ENCODE measurements at places on chromosomes 12 and 14.

DNA sequence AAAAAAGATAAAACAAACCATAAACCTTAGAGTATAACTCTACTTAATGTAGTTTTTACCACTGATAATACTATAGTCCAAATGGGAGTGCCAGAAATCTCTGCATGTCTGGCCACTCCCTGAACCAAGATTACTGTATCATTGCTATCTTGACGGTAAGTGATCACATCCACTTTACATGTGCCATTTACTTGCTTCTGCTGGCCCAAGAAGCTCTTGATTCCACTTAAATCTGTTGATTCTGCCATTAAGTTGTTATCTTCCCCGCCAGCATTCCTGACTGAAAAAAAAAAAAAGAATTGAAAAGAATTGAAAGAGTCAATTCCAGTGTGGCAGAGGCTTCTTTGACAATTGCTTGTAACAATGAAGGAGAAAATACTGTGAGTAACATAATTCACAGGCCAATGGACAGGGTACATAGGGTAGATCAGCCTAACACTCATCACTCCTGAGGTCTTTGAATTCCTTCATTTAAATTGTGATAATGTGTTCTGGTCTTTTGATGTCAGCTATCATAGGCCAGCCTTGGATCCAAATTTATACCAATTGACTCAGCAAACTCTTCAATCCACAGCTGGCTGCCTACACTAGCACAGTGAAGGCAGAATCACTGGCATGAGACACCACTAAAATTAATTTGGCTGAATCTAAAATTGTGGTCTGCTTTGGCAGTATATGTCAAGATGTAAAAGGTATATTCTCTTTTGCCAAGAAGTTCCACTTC, 665.2 kb upstream of the FLRT2 start:
- DNase-seq = no peak

GRCh38 chr14:57578801-57579200, 85.1 kb upstream of the CCDC198 start:
- DNase-seq = no peak

DNA sequence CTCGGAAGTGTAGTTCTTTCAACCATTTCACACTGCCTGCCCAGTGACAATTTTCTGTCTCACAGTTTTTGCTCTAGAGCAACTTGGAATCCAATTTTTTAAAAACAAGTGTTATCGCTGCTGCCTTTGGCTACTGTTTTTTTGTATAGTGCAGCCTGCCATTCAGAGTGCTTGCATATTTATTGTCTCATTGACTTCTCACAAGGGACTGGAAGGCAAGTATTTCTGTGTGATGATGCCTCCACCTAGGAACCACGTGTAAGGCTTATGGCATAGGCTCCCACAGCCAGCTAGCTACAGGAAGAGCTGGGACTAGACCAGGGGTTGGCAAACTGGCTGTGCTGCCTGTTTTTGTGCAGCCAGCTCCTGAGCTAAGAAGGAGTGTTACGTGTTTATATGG, 903 bp downstream of the PARPBP start:
- DNase-seq = no peak

GRCh38 chr14:100680439-100681051, 46.1 kb upstream of the DLK1 start:
- no peak for DNase-seq

DNA sequence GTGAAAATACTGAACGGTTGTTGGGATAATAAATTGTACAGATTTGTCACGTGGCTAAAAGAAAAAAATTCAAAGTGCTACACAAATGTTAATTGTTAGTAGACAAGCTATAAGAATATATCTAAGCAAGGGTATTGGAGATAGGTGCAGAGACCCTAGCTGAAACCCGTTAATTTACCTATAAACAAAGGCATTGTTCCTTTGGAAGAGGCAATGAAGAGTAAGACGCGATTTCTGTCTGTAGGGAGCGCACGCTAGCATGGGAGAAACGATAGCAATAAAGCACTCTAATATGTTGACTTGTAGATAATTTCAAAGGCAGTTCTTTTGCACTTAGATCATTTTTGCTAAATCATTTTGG, 565 bp downstream of the CCDC77 start:
- DNase-seq = no peak

- DNase-seq = no peak
Measured at GRCh38 chr14:102028733-102029132, 58.1 kb downstream of the HSP90AA1 start.

DNA sequence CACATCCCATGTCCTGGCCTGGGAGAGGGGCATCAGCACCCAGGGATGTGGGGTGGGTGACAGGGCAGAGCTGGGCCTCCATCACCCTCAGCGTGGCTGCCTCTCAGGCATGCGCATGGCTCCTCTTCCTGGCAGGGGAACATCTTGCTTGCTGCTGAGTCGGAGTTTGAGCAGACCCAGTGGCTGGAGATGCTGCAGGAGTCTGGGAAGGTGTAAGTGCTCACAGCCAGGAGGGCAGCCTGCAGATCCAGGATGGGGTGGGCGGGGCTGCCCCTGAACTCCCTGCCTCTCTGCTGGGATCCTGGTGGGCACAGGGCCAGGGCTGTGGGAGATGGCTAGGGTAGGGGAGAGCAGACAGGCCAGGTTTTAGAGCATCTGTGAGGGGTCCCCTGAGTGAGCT, 16.2 kb downstream of the PLEKHD1 start:
- DNase-seq = no peak

DNA sequence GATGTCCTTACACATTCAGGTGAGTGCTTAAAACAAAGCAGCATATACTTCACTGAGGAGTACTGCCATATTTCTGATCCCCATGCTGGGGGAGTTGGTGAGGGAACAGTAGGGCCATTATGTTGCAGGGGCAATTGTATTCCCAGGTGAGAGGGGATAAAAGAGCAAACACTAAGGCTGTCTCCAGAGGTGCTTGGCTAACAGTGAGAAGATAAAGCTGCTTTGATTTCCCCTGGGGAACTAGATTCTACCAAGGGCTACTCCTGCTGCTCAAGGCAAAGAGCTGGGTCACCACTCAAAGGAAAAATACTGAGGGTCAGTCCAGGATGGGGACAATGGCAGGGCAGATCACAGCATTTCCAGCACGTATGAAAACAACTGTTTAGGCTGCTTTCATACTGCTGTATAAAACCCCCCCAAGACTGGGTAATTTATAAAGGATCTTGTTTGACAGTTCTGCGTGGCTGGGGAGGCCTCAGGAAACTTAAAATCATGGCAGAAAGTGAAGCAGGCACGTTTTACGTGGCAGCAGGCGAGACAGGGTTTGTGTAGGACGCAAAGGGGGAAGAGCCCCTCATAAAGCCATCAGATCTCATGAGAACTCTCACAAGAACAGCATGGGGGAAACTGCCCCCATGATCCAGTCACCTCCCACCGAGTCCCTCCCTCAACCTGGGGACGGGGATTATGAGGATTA, 47.8 kb upstream of the OR5AU1 start:
- DNase-seq = no peak

DNA sequence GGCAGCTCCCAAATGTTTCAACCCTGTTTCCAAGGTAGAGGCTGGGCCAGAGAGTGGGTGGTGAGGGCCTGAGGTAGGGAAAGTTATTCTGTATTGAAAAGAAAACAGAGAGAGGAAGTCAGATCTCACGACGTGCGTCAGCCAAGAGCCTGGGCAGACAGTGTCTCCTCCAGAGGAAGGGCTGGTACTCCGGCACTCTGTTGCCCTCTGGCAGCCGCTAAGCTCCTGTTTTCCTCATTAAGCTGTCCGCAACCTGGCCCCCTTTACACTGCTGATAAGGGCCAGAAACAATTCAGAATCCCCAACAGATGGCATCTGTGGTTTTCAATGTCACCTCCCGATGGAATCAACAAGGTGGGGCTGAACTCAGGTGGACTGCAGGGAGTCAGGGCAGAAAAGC, 26.0 kb upstream of the LTBP2 start:
- DNase-seq = no peak

DNA sequence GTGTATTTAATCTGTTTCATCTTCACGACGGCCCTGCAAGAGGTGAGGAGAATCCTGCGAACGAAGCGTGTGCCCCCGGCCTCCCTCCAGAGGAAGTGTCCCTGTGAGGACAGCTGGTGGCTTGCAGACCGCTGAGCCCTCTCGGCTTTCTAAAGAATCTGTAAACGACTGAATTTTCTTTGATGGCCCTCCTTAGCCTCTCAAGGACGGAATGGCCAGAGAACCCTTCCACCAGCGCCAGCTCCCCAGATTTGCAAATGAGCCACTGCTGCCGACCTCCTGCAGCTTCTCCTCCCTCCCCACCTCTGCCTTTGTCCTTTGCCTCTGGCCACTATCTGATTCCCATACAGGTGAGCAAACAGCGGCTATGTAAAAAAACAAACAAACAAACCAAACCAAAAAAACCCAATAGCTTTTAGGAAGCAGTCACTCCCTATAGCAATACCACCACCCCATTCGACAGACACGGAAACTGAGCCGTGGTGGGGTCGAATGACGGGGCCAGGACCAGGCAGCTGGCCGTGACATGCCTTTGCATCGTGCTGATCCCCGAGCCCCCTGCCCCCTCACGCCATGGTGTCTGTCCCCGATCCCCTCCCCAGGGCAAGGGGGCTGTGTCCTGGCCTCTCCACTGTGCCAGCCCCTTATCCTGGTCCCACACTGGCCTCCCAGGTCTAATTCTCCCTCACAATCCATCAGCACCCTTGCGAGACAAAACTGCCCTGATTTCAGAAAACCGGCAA, 23.6 kb downstream of the RFLNA start:
- no peak for DNase-seq

DNA sequence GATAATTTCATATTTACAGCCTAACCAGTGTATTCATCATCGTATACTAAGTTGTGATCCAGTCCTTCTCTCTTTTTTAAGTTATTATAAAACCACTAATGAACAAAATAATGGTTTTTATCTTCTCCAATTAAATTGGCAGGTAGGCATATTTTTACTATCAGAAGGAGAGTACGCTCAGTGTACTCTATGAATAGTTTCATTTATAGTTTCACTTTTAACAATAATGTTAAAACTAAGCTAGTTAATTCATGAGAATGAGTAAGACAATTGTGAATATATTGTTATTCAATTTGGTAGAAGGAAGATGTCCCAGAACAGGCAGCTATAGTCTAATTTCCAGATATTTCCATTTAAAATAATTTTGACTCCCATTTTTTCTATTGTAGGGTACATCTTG, 277.1 kb downstream of the RASSF9 start:
- DNase-seq = no peak

DNA sequence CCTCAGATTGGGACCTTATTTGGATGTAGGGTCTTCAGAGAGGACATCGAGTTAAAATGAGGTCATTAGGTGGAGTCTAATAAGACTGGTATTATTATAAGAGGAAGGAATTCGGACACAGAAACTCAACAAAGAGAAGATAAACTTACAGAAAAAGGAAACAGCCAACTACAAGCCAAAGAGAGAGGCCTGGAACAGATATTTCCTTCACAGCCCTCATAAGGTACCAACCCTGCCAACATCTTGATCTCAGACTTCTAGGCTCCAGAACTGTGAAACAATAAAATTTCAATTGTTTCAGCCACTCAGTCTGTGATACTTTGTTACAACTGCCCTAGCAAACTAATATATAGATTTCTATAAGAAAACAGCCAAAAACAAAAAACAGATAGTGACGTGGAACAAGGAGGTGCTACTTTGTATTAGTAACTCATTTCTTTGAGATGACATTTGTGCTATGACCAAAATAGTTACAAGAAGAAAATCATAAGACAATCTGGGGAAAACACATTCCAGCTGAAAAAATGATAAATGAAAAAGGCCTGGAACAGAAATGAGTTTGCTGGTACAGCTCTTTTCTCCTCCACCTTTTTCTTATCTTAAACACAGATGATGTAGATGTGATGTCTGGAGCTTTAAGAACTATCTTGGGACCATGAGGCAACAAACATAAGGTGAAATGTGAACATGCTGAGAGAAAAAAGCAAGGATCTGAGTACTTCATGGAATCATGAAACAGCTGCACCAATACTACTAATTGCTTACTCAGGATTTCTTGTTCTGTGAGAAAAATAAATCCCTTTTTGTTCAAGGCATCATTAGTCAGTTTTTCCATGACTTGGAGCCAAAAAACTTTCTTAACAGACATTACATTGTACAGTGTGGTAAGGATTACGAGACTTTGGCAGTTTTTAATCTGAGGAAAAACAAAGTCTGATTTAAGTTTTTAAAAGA, 243.2 kb downstream of the ANO6 start:
- DNase-seq = no peak

DNA sequence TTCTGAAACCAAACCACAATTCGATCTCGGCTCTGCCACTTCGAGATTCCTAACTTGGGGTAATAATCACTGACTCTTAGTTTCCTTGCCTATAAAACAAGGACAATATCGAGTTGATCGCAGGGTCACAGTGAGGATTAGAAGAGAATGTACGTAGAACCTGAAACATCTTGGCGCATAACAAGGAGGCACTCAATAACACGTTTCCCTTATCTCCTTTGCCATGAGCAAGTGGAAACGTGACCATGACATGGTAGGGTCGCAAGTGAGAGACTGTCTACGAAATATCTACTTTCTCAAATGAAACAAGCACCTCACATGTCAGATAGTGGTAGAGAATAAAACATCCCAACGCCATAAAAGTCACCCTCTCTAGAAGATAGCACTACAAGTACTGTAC, 2.3 kb downstream of the DICER1 start:
- DNase-seq = no peak

DNA sequence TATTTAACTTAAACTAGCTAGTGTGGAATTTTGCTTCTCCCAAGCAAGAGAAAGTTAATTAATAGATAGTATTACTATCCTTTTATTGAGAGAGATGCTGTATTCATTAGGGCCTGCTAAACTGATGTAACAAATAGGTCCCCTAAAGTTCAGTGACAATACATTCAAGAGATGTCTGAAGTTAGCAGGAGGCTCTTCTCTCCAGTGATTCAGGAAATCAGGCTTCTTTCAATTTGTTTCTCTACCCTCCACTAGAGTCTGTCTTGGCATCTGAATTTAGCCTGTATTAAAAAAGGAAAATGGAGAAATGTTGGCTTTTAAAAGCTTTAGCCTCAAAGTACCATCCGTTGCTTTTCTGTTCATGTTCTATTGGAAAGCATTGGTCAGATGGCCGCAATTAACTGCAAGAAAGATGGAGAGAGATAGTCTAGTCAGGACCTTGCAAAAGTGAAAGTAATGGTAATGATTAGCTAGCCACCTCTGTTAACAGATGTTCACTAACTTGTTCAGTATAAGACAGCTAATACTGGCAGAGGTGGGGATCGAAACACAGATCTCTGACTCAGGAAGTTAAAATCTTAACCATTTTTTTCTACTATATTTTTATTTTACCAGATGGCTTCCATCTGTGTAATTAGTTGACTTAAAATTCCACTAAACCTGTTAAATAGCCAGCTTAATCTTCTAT, 786.8 kb downstream of the TMTC2 start:
- no peak for DNase-seq

DNA sequence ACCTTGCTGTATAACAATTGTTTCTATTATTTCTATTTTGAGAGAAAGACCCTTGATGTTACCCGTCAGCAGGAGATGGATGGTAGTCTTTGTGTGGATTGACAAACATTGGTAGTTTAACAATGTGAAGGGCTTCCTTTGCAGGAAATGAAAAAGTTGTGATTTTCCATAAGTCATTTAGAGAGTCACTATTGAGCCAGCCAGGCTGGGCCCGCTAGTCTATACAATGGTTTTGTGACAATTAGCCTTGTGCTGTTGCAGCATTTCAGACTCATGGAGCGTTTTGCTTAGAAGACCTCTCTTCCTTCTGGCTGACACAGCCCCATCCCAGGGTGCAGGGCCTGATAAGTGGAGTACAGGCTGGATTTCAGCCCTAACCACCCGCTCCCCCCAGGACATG, 18.3 kb upstream of the SLC38A2 start:
- DNase-seq = no peak
